Fibroblast of upper back skin (primary cell): ENCODE measurements at places on chromosomes 5 and 9.

- DNase-seq: no peak
These were observed at the start of gene PCDHGC4 for GRCh38 chr5:141484641-141485311. Gene PCDHGC4 (plus strand): TSS chr5:141485030. CDS start chr5:141485174, 144 bp downstream.

DNA sequence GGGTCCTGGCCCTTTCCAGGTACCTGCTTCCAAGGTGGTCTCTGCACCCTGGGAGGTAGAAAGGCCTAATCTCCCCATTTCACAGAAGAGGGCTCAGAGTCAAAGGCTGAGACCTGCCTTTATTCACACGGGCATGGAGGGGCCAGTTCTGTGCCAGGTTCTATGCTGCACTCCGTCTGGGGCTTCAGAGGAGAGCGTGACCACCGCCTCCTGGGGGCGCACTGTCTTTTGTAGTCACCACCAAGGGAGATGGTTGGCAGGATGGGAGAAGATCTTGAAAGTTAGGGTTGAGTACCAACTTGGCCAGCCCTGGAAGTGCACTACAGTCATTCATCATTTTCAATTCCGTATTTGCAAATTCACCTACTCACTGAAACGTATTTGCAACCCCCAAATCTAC, 23.7 kb upstream of the PRDM12 start:
- DNase-seq: no peak

DNA sequence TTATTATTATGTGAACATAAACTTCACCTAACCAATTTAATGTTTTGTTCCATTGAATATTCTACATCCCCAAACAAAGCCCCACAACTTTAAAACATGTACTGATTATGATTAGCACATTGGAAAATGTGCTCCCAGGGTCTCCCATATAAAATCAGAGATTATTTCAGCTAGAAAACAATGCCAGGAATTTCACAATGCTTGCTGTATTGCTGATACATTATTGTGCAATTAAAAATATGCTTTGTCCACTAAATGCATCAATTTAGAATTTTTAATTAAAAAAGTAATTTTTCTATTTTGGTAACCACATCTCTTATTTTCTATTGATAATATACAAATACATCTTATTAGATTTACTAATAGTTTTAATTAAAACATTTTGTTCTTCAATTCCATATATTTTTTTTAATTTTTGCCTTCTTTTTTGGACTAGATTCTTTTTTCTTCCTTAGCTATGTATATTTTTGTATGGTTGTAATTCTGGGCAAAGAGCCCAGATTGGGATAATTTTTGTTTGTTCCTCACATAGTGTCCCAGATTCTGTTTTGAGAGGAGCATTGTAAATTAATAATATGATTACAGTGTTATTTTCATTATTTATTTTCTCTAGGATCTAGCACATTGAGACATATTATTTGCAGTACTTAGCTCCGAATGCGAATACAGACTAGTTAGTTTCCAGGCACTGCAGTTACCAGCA, 241.5 kb upstream of the CDH18 start:
- peak; percentile 6 for DNase-seq

DNA sequence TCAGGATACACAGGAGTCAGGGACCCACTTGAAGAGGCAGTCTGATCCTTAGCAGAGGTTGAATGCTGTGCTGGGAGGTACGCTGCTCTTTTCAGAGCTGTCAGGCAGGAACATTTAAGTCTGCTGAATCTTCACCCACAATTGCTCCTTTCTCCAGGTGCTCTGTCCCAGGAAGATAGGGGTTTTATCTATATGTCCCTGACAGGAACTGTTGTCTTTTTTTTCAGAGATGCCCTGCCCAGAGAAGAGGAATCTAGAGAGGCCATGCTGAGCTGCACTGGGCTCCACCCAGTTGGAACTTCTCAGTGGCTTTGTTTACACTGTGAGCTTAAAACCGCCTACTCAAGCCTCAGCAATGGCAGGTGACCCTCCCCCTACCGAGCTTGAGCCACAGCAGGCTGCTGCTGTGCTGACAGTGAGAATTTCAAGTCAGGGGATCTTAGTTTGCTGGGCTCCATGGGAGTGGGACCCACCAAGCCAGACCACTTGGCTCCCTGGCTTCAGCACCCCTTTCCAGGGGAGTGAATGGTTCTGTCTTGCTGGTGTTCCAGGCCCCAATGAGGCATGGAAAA, 169.0 kb downstream of the FBXL17 start:
- DNase-seq: no peak

- no peak for DNase-seq
These were observed 267.0 kb upstream of the NUDT12 start for GRCh38 chr5:103829585-103829984.

- peak; percentile 4 for DNase-seq
These were observed 22.0 kb downstream of the NUP188 start for GRCh38 chr9:128969491-128969890.

- no peak for DNase-seq
These were observed 140.9 kb upstream of the SPEF2 start for GRCh38 chr5:35476797-35477196.

- peak; percentile 49 for DNase-seq
These were observed 185.5 kb downstream of the RGS3 start for GRCh38 chr9:113649054-113649453.

- DNase-seq: no peak
These were observed 677.1 kb downstream of the DTWD2 start for GRCh38 chr5:118311103-118311819.

DNA sequence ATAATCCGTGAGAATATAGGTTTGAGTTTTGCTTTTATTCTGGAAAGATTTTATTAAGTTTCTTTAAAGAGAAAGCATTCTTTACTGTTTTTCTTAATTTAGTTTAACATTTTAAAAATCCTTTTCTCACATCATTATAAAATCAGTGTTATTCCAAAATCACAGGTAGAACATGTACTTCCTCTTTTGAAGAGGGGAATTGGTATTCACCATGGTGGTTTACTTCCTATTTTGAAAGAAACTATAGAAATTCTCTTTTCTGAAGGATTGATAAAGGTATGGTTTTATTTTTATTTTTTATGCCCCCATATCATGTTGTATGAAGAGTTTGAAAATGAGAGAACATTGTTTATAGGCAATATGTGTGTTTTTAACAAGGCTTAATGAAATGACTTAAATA, 43.0 kb downstream of the MTREX start:
- no peak for DNase-seq
